ENCODE measurements at places on chromosomes 5 and 9.

- no peak for DNase-seq
These were observed 146.5 kb upstream of the IRX4 start for GRCh38 chr5:2029206-2029605.

DNA sequence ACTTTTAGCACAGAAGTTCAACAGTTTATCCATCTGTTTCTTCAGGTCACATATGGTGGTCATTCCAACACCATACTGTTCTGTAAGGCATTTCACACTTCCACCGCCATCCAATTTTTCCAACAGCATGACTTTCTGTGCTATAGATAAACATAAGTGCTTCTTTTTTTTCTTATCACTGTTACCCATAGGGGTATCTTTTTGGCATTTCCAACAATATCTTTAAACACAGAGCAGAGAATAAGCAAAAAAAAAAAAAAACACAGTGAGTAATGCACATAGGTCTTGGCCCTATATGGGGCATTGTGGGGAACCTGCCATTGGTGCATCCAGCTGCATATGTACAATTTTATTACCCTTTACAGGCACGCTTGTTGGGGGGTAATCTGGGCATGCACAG is 12.2 kb upstream of the ZNF367 start:
- no peak for DNase-seq

- DNase-seq = no peak
These were observed 102.4 kb downstream of the DAPK1 start for GRCh38 chr9:87599901-87600610.

DNA sequence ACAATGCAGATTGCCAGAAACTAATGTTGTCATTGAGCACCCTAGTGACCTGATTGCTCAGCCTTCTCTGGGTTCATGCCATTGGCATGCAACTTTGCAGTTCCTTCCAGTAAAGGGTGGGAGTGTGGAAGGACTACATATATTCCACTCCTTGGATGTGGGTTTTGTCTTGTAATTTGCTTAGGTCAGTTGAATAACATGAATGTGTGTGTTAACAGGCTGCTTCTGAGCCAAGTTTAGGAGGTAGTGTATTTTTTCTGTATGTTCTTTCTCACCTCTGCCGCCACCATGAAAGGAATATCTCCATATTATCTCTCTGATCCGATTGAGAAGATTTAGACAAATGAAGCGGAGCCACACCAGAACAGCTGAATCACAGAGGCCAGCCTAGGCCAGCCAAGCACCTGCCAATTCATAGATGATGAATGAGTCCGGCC is 1929.6 kb upstream of the CDH6 start:
- no peak for DNase-seq

- peak; percentile 11 for DNase-seq
These were observed 127.4 kb downstream of the PALM2AKAP2 start for GRCh38 chr9:109907400-109907799.

- no peak for DNase-seq
These were observed 34.0 kb downstream of the TNFSF15 start for GRCh38 chr9:114771889-114772288.

- DNase-seq = no peak
These were observed 210.0 kb downstream of the HINT1 start for GRCh38 chr5:130955041-130955440.

DNA sequence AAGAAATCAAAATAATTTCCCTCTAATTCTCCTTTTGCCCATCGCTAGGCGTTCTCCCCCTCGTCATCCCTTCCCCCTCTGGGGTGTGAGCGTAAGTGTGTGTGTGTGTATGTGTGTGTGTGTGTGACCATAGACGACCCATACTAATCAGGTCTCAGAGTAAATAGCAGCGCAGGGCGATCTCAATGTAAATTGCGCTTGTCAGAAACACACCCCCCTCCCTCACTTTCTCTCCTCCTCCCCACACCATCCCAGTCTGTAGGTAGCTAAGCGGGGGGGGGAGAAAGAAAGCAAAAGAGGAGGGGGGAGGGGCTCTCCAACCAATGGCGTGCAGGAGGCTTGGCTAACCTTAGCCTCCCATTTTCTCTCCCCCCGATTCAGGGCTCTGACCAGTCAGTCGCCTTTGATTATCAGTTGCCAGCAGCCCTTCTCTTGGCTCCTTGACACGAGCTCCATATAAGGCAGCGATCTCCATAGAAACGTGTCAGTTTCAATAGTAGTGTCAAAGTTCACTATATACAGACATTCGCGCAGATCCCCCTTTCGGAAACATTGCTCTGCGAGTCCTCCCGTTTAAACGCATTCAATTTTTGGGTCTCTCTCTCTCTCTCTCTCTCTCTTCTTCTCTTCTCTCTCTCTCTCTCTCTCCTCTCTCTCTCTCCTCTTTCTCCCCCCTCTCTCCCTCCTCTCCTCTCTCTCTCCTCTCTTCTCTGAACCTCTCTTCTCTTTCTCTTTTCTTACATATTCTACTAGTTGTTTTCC is at the start of gene NR2F1:
NR2F1 (plus strand) TSS at position 546 of the 762 bp plus-strand sequence. CDS start 1,802 bp downstream, outside the sequence.
- DNase-seq = no peak

DNA sequence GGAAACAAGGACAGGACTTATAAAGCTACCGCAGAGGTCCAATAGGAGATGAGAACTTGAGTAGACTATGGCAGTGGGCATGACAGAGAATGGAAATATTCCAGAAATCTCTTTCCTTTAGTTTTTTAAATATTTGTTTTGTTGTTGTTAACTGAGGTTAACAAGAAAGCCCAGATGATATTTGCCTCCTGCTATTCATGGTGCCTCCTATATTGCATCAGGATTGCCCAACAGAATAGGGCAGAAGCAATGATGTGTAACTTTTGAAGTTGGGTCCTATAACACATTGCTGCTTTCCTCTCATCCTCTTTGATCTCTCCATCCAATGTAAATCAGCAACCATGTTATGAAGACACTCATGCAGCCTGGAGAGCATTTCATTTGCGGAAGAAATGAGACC is 42.8 kb downstream of the PDE4D start:
- no peak for DNase-seq

GRCh38 chr9:112233769-112234168 is 58.7 kb upstream of the SUSD1 start:
- DNase-seq = no peak

Measured in activated CD8-positive, alpha-beta memory T cell treated with anti-CD3 and anti-CD28 coated beads for 24 hours (primary cell).